ENCODE measurements at places on chromosomes 6 and 20.
A peak's percentile ranks its signal among the peaks of the same experiment; 100 is the strongest.

- DNase-seq, result no peak
These were observed 2.3 kb downstream of the THBS2 start for GRCh38 chr6:169251371-169251802.

GRCh38 chr6:112202639-112203341, 51.6 kb downstream of the LAMA4 start:
- no peak for DNase-seq

DNA sequence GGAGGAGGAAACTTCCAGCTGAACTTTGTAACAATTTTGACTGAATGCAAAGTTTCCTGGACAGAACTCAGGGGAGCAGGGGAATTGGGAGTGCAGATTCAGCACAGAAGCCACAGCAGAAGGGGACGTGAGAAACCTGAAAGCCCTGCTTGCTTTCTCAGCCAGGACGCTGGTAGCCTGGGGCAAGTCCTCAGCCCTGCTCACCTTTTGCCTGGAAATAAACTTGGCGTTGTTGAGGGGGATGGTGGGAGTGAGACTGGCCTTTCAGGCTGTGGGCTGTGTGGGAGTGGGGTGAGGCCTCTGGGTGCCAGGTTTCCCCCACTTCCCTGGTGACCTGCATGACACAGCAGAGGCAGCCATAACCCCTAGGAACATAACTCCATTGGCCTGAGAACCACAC, 238.1 kb upstream of the HS3ST5 start:
- no peak for DNase-seq

- no peak for DNase-seq
These were observed 42.9 kb upstream of the MAP7 start for GRCh38 chr6:136592930-136593673.

DNA sequence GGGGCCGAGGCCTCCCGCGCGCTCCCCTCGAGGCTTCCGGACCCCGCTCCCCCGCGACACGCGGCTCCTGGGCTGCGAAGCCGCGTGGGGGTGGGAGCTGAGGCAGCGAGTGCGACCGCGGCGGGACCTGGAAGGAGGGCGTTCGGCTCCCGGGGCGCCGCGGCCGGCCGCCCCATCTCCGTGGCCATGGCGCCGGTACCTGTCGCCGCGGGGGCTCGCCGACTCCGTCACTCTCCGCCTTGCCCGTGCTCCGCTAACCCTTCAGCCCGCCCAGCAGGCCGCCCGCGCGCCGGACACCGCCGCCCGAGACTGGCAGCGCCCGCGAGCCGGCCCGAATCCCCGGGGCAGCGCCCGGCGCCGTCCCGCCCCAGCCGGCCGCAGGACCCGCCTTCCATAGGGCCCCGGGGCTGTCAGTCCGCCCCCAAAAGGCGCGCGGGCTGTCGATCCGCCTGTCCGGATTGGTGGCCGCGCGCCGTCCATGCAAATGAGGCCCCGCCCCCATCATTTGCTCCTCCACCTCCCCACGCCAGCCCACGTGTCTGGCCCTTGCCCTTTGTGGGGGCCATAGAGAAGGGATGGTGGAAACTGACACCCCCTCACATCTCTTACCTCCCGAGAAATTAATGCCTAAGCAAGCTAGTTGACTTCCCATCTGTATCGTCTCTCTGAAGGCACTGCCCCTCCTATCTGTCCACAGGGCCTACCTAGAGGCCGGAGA, at the start of gene FKBP5:
Gene FKBP5, minus strand, starts transcription at position 311 of the 718 bp plus-strand sequence. CDS start 46,091 bp downstream, outside the sequence.
- peak; percentile 82 for DNase-seq

- DNase-seq, result no peak
These were observed 32.9 kb upstream of the TCF21 start for GRCh38 chr6:133855991-133856370.

DNA sequence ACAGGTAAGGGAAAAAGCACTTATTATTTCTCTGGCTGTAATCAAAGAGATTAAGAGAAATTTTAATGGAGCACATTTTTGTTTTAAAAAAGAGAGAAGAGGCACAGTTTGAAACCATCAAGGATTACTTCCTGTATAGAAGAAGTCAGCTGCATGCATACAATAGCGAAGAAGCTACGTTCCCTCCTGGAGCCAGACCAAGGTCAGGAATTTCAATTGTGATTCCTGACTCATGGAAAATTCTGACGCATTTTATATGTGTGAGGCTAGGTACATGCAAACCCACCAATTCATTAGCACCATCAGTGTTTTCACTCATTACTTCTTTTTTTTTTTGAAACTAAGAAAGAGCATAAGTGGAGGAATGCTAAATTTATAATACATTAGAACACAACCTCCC, 232.7 kb upstream of the SGK1 start:
- DNase-seq, result no peak

DNA sequence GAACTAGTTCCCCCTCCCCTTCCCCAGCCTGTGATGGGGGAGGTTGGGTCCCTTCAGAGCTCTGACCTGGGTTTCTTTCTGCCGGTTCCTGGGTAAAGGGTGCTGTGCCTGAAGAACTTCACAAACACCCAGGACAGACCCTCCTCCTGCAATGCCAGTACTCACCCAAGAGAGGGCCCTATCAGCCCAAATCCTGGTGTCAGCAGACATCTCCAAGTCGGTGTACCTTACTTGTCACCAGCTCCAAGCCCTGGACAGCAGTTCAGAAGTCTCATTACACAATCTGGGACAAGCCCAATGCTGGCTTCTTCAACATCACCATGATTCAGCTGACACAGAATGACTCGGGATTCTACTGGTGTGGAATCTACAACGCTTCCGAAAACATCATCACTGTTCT, 467 bp downstream of the TREML4 start:
- no peak for DNase-seq

GRCh38 chr20:57281900-57282299, 15.5 kb upstream of the BMP7 start:
- DNase-seq, result no peak

DNA sequence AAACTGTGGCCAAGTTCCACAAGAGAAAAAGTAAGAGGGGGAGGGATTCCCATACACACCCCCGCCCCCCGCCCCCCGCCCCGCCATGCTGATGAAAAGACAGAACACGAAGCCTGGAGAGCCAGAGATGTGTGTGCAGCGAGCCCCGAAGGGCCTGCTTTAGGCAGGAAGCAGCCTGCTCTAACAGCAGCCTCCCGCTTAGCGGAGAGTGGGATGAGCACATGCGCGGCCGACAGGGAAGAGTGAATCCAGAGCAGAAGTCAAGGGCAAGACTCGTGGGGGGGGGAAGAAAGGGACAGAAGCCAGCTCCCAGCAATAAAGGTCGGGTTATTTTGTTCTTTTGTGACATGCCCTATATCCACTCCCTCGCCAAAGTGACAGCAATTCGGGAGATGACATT, 67.2 kb upstream of the PTGIS start:
- no peak for DNase-seq

DNA sequence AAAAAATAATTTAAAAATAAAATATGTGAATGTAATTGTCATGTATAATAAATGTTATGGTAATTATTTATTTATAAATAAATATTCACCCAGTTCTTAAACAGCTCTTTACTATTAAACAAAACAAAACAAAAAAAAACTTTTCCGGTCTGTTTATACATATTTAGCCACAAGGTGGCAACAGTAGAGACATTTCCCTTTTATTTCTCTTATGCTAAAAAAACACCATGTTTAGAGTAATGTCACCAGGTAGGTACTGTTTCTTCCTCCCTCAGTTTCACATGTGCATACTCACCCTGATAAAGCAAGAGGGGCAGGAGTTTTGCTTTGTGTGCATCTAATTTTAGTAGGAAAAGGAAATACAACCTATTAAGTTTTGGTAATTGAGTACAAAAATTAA, 610.4 kb upstream of the IMPG1 start:
- no peak for DNase-seq

GRCh38 chr6:139591075-139591865, 216.8 kb upstream of the CITED2 start:
- DNase-seq, result no peak

DNA sequence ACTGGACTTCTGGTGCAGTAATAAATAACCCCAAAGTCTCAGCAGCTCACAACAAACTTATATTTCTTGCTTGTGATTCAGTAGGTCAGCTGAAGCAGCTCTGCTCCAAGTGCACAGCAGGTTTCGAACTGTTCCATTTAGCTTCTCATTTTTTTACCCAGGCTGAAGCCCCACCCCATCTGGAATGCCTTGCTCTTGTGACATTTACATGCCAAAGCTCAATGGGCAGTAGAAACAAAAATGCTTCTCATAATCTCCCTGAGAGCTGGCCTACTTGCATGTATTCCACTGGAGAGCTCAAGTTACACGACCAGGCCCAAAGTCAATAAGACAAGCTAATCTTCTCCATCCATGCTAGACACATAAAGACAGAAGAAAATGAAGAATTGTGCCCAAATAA, 165.2 kb downstream of the HAO1 start:
- DNase-seq, result no peak

DNA sequence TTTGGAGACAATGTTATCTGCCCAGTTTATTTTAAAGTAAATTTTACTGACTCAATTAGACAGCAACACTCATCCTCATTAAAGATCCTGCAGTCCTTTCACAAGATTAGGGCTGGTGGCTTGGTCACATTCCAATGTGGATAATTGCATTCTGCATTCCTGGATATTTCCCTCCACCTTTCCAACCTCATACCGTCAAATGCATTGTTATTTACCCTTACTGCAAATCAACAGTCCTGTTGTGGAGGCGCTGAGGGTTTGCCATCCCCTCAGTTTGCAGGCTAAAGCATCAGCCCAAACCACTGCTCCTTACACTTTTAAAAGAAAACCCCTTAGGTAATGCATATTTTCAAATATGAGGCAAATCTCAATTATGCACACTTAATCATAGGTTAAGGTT, 5.4 kb downstream of the CITED2 start:
- no peak for DNase-seq

- DNase-seq, result no peak
These were observed 33.3 kb downstream of the IRF4 start for GRCh38 chr6:424741-425417.

DNA sequence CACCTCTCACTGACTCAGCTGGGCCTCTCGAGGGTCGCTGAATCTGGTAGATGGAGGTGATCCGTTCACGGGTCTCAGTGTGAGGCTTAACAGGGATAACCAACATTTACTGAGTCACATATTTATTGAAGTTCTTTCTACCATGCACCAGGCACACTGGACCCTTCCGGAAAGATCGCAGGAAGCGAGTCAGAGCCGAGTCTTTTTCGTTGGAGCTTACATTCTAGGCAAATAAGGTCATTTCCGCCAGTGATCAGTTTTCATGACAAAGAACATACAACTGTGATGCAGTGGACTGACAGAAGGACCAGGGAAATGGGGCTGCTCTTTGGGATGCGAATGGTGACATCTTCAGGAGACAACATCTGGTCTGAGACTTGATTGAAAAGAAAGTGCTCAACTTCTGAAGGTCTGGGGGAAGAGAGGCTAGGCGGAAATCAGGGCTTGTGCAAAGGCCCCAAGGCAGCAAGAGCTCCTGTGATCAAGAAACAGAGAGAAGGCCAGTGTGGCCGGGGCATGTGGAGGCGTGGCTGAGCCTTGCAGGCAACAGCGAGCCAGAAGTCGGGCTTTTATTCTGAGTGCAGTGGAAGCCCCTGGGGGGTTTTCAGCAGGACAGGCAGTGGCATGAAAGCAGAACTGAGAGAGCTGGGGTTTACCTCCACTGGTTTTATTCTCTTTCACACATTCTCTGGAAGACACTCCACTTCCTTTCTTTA, 56.7 kb downstream of the APCDD1L start:
- no peak for DNase-seq

DNA sequence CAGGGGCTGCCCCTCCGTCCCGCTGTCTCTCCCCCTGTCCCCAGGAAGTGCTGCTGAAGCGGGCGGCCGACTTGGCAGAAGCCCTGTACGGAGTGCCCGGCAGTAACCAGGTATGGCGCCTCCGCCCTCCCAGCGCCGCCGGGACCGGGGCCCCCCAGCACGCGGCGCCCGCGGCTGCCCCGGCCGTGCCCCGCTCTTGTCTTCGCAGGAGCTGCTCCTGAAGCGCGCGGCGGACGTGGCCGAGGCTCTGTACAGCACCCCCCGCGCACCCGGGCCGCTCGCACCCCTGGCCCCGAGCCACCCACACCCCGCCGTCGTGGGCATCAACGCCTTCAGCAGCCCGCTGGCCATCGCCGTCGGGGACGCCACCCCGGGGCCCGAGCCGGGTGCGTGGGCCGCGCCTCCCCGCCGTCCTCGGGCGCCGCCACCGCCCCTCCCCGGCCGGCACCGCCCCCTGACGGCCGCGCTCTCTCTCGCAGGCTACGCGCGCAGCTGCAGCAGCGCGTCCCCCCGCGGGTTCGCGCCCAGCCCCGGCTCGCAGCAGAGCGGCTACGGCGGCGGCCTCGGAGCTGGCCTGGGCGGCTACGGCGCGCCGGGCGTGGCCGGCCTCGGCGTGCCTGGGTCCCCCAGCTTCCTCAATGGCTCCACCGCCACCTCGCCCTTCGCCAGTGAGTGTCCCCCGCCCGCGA, 48.4 kb downstream of the CPXM1 start:
- DNase-seq, result no peak

DNA sequence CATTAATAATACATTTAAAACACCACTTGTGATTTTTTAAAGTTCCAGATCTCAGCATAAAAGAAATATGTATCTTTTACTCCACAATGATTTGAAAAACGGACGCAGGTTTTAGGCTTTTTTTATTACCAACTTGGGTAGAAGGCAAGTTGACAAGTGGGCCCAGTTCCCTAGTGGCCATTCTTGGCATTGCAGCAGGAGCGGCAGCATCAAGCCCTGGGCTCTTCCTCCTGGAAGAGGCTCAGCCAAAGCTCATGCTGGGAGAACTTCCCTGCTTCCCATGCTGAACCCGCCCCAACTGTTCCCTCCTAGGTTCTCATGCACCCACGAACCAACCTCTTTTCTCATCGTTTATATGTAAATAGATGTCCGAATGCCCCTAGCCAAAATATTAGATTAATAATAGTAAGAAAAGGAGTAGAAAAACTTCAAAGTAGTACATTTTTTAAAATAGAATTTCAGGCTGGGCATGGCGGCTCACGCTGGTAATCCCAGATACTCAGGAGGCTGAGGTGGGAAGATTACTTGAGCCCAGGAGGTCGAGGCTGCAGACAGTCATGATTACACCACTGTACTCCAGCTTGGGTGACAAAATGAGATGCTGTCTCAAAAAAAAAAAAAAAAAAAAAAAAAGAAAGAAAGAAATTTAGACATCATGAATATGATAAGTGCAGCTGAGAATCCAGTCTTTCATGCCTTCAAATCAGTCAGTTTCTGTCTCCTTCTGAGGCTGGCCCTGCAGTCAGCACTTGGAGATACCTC, 18.2 kb upstream of the MYB start:
- DNase-seq, result no peak

DNA sequence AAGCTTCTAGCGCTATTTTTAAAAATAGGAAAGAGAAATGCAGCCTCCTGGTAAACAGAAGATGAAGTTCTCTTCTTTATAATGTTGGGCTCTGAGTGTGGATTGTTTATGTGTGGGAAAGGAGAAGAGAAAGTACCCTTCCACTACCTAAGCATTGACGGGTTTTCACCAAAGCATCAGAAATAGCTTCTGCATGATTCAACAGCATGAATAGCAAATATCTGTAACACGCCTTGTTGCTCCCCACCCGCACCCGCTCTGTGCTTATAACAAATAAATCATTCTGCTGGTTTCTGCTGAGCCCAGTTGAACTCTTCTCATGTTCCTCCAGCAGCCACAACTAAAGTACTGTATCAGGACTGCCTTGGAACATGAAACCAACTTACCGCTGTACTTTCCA, 20.7 kb downstream of the TXLNB start:
- no peak for DNase-seq
